ENCODE measurements at places on chromosomes 4 and X.

- no peaks in the 10 kb centered on the region for H3K4me1 ChIP-seq
- no peak overlapping the region for H3K4me3 ChIP-seq
- DNase-seq: no peak
- H3K27ac ChIP-seq: no peak overlapping the region
- H3K27me3 ChIP-seq: no peaks in the 10 kb centered on the region
Measured at GRCh38 chrX:142186103-142186502, 19.0 kb downstream of the MAGEC2 start.

GRCh38 chr4:153634738-153635353, 49.2 kb upstream of the TLR2 start:
- DNase-seq: no peak
- peak overlapping the region; percentile 30 for H3K27ac ChIP-seq
- no peaks in the 10 kb centered on the region for H3K4me1 ChIP-seq

- no peaks in the 10 kb centered on the region for H3K36me3 ChIP-seq
- DNase-seq: no peak
- H3K27me3 ChIP-seq: no peaks in the 10 kb centered on the region
- H3K4me3 ChIP-seq: no peak overlapping the region
Measured at GRCh38 chrX:114800719-114801118, 216.7 kb downstream of the IL13RA2 start.

DNA sequence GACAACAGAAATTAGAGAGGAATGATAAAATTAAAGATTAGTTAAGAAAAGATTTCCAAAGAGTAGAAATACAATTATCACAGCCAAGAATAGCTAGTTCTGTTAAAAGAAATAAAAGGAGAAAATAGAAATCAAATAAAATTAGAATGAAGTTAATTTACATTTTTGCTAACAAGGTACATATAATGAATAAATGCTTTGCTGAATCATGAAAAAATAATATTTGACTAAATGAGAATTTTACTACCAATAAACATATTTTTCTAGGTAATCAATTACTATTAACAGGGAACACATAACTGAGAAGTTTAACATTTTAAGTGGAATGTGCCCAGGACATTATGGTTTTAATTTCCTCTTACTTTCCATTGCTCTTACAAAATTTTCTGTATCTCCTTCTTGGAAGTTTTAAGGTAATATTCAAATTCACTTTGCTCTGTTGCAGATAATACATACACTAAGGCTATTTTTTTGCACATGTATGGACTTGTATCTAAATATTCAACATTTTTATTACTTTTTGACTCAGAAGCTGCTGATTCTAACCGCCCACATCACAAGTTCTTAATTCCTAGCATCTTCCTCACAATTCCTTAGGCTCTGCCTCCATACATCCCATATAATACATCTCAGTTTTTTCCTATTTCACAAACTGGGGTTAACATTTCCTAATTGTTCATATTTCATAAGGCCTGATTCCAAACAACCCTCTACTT, 870.7 kb upstream of the INTU start:
- no peaks in the 10 kb centered on the region for H3K4me1 ChIP-seq
- no peak overlapping the region for H3K27ac ChIP-seq
- no peaks in the 10 kb centered on the region for H3K36me3 ChIP-seq
- H3K27me3 ChIP-seq: no peaks in the 10 kb centered on the region
- DNase-seq: no peak

DNA sequence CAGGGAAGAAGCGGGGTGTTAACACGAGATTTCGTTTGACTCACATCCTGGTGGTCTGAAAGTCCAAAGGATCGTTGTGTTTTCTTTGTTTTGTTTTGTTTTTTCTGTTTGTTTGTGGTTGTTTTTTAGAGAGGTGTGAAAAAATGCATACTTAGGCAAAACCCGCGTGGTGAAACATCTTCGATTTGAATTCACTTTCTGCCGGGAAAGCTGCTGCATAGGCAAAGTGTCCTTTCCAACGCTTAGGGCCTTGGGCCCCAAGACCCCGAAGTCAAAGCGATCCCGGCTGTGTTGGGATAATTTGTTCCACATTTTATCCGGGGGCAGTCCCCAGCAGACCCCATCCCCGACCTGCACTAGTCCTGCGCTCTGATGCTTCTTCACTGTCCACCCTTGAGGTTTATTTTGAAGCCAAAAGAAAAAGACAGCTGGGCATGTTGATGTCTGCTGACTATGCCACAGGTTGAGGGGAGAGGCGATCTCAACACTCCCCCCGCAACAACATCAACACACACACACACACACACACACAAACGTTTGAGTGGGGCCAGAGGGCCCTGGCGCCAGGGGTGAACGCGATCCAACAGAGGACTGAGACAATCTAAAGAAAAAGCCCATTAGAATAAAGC, 2.0 kb downstream of the MSX1 start:
- H3K27me3 ChIP-seq: peaks cover 77% of the 10 kb centered on the region
- DNase-seq: no peak
- H3K4me3 ChIP-seq: no peak overlapping the region
- peaks cover 41% of the 10 kb centered on the region for H3K4me1 ChIP-seq
- no peaks in the 10 kb centered on the region for H3K36me3 ChIP-seq
- no peak overlapping the region for H3K27ac ChIP-seq

- no peaks in the 10 kb centered on the region for H3K4me1 ChIP-seq
- H3K27me3 ChIP-seq: no peaks in the 10 kb centered on the region
- no peaks in the 10 kb centered on the region for H3K36me3 ChIP-seq
- no peak for DNase-seq
- H3K4me3 ChIP-seq: no peak overlapping the region
Measured at GRCh38 chrX:105173071-105173470, 47.4 kb downstream of the TEX13A start.

- no peak for DNase-seq
- H3K4me1 ChIP-seq: no peaks in the 10 kb centered on the region
- no peak overlapping the region for H3K4me3 ChIP-seq
- H3K27ac ChIP-seq: no peak overlapping the region
Measured at GRCh38 chr4:110926841-110927400, 304.0 kb upstream of the PITX2 start.

DNA sequence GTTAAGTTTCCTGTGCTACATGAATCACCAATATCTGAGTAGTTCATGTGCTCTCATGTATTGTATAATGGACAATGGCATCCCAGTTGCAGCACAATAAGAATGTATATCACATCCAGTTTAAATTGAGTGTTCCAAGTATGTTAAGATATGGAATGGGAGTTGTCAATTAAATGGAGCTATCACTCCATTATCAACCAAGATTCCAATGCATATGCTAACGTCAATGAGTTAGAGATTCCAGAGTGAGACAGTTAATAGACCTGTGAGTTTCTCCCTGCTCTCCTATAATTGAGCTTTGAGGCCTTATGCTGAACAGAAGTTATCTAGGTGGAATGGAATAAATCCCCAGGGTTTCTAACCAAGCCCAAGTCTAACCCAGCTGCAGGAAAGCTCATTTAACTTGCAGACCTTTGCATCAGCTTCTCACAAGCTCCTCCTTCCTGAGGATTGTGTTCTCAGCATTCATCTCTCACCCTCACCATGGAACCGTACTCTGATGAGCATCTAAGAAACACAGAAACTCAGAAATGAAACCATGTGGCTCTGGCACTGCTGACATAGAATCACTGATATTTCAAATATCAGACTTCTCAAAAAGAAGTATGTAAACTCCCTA, 84.8 kb downstream of the TIGD2 start:
- DNase-seq: no peak
- H3K4me1 ChIP-seq: no peaks in the 10 kb centered on the region
- H3K27me3 ChIP-seq: peaks cover 2% of the 10 kb centered on the region

DNA sequence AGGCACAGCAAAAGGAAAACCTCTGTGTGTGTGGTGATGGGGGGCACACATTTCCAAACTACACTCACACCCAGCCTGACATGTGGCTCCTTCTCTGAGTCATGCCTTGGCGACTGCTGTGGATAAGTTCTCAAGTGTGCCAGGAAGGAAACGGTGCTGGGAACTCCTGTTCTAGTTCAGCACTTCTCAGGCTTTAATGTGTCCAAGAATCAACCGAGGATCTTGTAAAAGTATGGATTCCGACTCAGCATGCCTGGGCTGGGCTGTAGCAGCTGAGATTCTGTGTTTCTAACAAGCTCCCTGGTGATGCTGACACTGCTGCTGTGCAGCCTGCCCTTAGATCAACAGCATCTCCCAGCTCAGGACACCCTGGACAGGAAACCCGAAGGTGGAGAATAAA, 20.2 kb downstream of the CLNK start:
- no peaks in the 10 kb centered on the region for H3K4me1 ChIP-seq
- H3K36me3 ChIP-seq: no peaks in the 10 kb centered on the region
- H3K27me3 ChIP-seq: no peaks in the 10 kb centered on the region
- H3K27ac ChIP-seq: no peak overlapping the region
- no peak overlapping the region for H3K4me3 ChIP-seq

DNA sequence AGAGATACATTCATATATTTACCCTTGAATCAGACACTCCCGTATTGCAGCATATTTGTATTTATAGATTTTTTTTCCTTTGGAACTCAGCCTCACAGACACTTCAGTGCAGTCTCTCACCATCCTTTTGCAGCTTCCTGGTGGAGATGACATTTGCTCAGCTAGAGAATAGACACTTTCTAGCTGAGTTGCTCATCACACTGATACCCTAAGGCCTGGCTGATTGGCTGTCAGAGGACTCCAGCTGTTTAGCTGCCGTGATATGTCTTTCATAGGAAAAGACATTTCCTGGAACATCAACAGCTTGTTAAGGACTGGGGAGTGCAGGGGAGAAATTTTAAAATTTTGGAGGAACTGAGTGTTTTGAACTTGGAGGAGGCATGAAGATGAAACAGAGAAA, 429.6 kb downstream of the SMARCA1 start:
- no peaks in the 10 kb centered on the region for H3K4me1 ChIP-seq
- H3K4me3 ChIP-seq: no peak overlapping the region
- no peak for DNase-seq
- no peak overlapping the region for H3K27ac ChIP-seq
- H3K27me3 ChIP-seq: peaks cover 2% of the 10 kb centered on the region

GRCh38 chrX:109959356-109959871, 43.5 kb upstream of the TMEM164 start:
- H3K36me3 ChIP-seq: no peaks in the 10 kb centered on the region
- no peaks in the 10 kb centered on the region for H3K4me1 ChIP-seq
- H3K27ac ChIP-seq: no peak overlapping the region
- H3K4me3 ChIP-seq: no peak overlapping the region

DNA sequence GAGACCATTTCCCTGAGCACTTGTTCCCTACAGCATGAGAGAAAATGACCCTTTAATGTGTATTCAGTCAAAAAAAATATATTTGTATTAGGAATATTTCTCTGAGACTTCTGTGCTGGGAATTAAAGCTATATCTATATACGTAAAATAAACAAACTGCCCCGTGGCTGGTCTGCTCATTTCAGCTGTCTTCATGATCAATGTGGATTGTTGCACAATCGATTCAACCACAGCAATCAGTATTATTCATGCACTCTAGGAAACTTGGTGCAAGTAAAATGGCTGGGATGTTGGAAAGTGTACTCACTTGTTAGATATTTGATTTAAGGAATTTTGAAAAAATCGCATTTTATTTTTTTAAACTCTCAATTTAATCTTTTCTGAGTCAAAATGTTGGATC, 307.9 kb upstream of the ZFP42 start:
- H3K27me3 ChIP-seq: no peaks in the 10 kb centered on the region
- H3K36me3 ChIP-seq: no peaks in the 10 kb centered on the region
- no peak for DNase-seq
- no peak overlapping the region for H3K4me3 ChIP-seq
- H3K27ac ChIP-seq: no peak overlapping the region

DNA sequence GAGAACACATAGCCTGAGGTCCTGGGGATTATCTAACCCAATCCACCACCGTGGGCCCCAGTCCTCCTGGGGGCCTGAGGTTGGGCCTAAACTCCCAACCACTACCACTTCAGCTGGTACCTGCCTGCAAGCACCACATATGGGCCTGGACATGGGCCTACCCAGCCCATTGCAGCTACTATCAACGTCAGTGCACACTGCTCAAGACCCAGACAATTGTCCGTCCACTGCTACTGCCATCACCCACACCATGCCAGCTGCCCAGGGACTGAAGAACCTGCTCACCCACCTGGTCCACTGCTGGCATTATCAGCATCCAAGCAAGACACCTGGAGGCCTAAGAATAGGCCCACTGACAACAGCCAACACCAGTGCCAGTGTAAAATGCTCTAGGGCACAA, 88.1 kb downstream of the COL4A5 start:
- H3K4me3 ChIP-seq: no peak overlapping the region
- no peaks in the 10 kb centered on the region for H3K36me3 ChIP-seq
- DNase-seq: no peak
- no peaks in the 10 kb centered on the region for H3K4me1 ChIP-seq
- no peak overlapping the region for H3K27ac ChIP-seq

DNA sequence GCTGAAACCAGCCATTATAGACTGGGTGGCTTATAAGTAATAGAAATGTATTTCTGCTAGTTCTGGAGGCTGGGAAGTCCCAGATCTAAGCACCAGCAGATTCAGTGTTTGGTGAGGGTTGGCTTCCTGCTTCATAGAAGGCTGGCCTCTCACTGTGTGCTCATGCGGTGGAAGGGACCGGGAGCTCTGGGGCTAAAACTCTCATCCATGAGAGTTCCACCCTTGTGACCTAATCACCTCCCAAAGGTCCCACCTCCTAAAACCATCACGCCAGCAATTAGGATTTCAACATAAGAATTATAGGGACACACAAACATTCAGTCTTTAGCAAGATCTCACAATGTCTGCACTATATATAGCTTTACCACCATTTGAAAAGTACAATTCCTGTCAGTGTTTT, 215.2 kb downstream of the CBR4 start:
- no peak for DNase-seq
- H3K4me3 ChIP-seq: no peak overlapping the region
- H3K27me3 ChIP-seq: peaks cover 4% of the 10 kb centered on the region
- H3K27ac ChIP-seq: no peak overlapping the region
- no peaks in the 10 kb centered on the region for H3K36me3 ChIP-seq
- H3K4me1 ChIP-seq: no peaks in the 10 kb centered on the region

DNA sequence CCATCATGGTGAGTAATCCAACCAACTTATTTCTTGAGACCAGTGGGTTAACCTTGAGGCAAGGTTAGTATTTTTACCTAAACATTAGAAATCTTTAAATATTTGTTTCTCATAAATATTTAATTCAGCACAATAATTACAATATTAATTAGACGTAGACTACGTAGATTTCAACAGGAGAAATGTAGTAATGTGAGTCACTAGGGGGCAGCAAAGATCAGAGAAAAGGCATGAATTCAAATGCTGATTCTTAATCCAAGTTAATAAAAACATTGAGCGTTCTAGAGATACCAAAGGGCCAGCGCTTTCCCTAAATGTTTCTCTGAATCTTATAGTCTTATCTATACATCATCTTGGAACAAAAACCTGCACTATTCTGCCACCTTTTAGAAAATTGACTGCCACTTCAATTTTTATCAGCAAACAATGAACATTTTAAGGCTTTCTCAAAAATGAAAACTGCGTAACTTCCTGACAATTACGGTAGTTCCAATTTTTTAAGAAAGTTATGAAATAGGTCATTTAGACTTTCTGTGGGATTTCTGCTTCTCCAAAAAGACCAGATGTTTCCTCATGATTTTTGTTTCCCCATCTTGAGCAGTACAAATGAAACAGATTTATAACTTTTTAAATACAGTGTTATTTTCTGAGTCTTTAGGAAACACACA, 180.7 kb downstream of the GASK1B start:
- H3K27me3 ChIP-seq: no peaks in the 10 kb centered on the region
- peak; percentile 32 for DNase-seq
- no peaks in the 10 kb centered on the region for H3K4me1 ChIP-seq
- no peaks in the 10 kb centered on the region for H3K36me3 ChIP-seq

- H3K4me1 ChIP-seq: no peaks in the 10 kb centered on the region
- no peak overlapping the region for H3K27ac ChIP-seq
- H3K4me3 ChIP-seq: no peak overlapping the region
- no peak for DNase-seq
- no peaks in the 10 kb centered on the region for H3K36me3 ChIP-seq
Measured at GRCh38 chrX:126509923-126510322, 42.7 kb downstream of the DCAF12L1 start.

GRCh38 chr4:69830560-69831269, 29.2 kb downstream of the SULT1E1 start:
- DNase-seq: peak; percentile 25
- H3K4me1 ChIP-seq: peaks cover 7% of the 10 kb centered on the region
- H3K4me3 ChIP-seq: no peak overlapping the region
- H3K27ac ChIP-seq: no peak overlapping the region
- H3K36me3 ChIP-seq: no peaks in the 10 kb centered on the region

All from activated naive CD4-positive, alpha-beta T cell treated with anti-CD3 and anti-CD28 coated beads for 36 hours (primary cell).